ENCODE measurements at places on chromosomes 1 and 21.

GRCh38 chr1:178912597-178912996 is 41.7 kb upstream of the ANGPTL1 start:
- no peak for DNase-seq

DNA sequence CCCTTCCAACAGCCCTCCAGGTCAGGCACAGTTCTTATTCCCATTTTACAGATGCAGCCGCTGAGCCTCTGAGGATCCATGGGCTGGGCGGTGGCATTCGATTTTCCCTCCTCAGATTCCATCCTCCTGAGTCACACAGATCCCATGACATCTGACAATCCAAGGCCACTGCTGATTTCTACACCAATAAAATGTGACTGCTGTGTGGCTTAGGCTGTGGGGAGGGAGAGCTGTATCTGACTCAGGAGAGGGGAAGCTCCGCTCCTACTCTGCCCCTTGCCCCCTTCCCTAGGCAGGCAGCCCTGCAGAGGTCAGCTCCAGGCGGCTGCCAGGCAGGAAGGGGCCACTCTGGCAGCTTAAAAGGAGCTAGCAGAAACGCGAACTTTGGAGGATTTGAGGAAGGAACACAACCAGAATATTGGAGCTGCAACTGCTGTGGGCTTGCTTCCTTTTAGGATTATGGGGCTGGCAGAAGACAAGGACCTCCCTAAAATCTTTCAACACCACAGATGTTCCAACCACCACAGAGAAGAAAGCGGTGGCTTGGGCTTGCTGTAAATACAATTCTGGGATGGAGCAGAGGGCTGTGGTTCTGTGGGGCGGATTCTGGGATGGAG is 50.0 kb downstream of the MRPL37 start:
- DNase-seq = no peak

- no peak for DNase-seq
Measured at GRCh38 chr1:117094841-117095604, 26.5 kb downstream of the TRIM45 start.

- no peak for DNase-seq
Measured at GRCh38 chr1:55775007-55775406, 559.8 kb upstream of the USP24 start.

DNA sequence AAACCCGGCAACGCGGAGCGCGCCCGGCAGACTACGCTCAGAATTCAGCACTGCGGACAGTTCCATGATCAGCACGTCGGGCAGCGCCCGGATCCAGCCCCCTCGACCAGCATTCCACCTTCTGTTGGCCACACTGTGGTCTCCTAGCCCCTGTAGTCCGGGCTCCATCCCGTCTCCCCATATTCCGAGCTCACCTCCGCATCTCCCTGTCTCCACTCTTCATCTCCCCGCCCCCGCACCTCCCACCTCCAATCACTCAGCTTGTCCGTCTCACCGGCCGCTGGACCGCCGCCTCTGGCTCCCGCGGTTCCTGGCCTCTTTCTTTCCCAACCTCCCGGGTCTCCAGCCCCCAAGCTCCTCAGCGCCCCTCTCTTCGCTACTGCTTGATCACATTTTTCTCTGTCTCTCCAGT is 500 bp downstream of the EPHA10 start:
- no peak for DNase-seq

DNA sequence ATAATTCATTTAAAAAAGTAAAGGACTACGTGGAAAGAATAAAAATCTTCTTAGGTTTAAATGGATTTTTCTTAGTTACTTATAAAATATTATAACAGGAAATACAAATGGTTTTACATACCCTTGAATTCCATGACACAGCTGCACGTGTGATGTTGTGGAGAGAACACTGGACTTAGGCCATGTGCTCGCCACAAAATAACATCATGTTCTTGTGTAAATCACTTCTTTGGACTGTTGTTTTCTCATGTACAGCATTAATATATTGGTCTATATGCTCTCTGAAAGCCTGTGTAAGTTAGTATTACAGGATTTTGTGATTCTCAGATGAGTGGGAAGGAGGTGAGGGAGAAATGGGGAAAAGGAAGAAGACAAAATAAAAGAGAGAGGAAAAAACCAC is 228.2 kb downstream of the DNM3 start:
- no peak for DNase-seq

DNA sequence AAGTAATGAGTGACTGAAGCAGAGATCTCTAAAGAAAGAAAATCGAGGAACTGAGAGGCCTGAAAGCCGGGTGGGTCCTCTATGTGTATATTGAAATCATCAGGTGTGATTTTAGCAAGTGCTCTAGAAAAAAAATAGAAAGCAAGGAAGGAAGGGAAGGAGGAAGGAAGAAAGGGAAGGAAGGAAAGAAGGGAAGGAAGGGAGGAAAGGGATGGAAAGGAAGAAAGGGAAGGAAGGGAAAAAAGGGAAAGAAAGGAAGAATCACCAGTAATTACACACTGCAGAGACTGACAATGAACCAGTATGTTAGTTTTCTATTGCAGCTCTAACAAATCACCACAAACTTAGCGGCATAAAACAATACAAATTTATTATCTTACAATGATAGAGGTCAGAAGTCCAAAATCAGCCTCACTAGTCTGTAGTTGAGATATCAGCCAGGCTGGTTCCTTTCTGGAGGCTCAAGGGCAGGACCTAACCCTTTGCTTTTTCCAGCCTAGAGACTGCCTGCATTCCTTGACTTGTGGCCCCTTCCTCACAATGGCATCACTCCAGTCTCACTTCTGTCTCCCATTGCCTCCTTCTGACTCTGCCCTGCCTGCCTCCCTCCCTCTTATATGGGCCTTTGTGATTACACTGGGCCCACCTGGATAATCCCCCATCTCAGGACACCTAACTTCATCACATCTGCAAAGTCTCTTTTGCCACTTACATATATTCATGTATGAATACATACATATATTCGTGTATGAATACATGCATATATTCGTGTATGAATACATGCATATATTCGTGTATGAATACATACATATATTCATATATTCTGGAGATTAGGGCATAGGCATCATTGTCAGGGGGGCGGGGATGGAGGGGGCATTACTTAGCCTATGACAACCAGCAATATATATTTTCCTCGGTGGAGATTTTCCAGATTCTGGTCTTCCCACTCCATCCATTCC is 47.5 kb upstream of the CDC42BPA start:
- DNase-seq = no peak

All from putamen (tissue), 1 donor.